ENCODE measurements at places on chromosomes 6 and 20.

DNA sequence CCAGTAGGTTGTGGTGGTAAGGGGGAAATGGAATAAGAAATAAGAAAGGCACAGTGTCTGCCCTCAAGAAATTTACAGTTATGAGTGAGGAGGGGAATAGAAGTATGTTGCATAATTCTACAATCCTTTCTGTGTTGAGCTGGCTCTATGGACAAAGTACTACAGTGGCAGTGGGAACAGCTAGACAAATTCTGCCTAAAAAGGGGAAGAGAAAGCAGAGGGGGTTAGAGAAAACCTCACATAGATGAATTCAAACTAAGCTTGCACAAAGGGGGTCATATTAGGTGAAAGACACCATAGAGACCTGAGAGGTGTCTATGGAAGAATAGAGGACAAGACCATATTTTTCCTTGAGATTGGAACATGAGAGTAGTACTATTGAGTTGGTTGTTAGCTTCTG is 146.9 kb upstream of the VGLL2 start:
- no peak for DNase-seq

DNA sequence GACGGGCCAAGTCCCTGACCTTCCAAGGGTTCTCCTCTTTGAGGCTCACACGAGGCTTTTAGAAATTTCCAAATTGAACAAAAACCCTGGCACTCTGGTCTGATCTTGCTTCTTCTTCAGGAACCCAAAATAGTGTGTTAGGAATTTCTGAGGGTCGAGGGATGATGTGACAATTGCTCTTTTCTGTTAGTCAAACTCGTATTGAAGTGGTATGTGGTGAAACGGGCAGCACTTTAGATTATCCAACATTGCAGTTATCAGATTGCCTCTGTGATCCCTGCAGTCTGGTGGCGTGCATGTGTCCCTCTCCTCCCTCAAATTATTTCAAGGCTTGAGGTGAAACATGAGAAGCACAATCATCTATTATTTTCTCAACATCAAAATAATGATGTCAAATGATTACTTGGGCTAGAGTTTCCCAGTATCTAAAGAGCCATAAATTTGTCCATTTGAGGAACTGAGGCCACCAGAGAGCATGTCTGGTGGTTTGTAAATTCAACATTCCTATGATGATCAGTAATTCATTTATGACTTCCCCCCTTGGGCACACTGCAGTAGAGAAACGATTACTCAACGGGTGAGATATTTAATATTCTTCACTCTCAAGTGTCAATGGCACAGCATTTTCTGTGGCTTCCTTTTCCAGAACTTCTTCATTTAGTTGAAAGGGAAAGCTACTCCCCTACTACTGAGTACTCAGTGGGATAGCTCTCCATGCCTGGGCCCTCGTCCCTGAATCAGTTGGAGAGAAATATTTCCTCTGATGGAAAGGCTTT is 308.6 kb upstream of the MAP3K7 start:
- DNase-seq, result no peak

GRCh38 chr6:151059612-151060095 is 180.1 kb upstream of the AKAP12 start:
- DNase-seq, result no peak

GRCh38 chr6:166343150-166343487 is 774 bp upstream of the SFT2D1 start:
- DNase-seq, result no peak

- DNase-seq, result no peak
These were observed 131.9 kb downstream of the IMPG1 start for GRCh38 chr6:75940564-75940963.

DNA sequence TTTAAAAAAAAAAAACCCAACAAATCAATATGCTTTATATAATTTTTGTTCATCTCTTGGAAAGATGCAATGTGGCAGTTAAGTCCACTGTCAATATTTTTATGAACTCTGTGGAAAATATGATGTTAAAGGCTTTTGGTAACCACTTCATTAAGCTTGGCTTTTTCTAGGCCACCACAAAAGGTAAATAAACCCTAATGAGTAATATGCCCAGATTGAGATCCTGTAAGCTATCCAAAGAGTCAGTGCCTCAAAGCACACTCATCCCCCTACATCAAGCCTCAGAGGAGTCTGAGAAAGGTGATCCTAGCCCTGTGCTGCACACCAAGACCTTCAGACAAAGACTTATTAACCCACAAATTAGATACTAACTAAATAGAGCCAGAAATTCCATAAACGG is 121.1 kb downstream of the CDC5L start:
- DNase-seq, result peak; percentile 57

DNA sequence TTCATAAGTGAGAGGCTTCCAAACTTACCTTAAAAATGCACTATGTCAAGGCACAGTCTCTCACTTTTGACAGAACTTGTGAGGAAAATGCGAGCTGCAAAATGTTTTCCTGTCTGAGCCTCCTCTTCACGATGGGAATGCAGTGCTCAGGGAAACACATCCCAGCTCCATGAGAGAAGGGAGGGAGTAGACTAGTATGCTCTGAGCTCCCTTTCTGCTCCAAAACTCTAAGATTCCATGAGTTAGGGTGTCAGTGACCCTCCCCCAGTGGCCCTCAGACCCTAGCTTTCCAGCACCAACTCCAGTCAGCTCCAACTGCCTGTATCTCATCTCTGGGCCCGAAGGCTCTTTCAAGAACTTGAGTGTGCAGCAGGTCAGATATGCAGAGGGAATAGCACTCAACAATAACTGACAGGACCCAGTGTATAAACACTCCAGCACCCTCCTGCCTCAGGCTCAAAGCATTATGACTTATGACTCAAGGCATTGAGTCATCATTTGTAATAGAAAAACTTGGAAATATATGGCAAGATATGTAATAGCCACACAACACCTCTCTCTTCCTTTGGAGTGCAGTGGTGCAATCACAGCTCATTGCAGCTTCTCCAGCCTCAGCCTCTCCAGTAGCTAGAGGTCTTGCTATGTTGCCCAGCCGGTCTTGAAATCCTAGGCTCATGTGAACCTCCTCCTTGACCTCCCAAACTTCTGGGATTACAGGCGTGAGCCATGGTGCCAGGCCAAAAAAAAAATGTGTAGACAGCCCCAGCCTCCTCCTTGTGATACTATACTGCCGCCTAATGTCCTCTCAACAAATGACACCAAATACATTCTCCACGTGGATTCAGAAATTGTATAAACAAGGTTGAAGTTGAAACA is 16.7 kb upstream of the ENTPD6 start:
- DNase-seq, result peak; percentile 14

DNA sequence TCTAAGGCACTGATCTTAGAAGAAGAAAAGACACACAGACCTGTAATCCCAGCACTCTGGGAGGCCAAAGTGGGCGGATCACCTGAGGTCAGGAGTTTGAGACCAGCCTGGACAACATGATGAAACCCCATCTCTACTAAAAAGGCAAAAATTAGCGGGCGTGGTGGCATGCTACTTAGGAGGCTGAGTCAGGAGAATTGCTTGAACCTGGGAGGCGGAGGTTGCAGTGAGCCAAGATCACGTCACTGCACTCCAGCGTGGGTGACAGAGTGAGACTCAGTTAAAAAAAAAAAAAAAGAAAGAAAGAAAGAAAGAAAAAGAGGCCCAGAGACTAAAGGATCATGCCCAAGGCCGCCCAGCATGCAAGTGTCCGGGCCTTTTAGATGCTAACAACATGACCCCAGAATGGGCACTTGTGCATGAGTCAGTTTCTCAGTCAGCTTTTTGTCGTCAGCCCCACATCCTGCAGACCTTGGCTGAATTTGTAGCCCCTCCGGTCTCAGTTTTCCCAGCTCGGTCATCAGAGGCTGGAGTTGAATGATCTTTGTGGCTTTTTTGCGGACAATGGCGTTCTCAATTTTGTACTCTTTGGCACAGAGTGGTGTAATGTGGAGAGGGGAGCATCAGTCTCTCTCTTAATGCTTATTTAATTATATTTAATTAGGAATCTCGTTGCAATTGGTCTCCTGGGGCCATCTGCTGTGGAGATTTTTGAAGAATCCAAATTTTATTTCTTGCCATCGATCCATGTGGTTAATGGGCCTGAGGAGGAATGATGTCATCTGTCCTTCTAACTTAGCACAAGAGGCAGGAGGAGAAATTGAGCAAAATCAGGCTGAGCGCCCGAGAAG is 30.6 kb upstream of the APCDD1L start:
- DNase-seq, result no peak

- DNase-seq, result no peak
These were observed 373.8 kb downstream of the GJA1 start for GRCh38 chr6:121809211-121809610.

GRCh38 chr20:58639182-58640146 is 11.6 kb upstream of the STX16 start:
- no peak for DNase-seq

- DNase-seq, result no peak
These were observed 101.9 kb downstream of the GPR63 start for GRCh38 chr6:96735332-96735731.

- no peak for DNase-seq
These were observed 38.5 kb downstream of the RIPOR3 start for GRCh38 chr20:50652702-50653294.

GRCh38 chr20:3248167-3248992 is 9.4 kb upstream of the SLC4A11 start:
- no peak for DNase-seq

DNA sequence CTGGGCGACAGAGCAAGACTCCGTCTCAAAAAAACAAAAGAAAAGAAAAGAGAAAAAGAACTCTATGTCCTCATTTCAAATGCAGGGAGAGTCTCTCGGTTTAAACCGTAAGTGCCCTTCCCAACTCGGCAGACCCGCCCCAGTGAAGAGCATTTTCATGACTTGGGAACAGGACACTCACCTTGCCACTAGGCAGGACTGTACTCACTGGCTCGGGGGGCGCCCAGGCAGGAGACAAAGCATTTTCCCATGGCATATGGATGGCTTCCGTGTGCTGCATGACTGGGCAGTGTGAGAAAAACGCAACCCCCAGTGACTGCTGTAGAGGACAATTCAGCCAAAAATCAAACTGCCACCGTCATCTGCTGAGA is 23.7 kb upstream of the MRGBP start:
- DNase-seq, result no peak

DNA sequence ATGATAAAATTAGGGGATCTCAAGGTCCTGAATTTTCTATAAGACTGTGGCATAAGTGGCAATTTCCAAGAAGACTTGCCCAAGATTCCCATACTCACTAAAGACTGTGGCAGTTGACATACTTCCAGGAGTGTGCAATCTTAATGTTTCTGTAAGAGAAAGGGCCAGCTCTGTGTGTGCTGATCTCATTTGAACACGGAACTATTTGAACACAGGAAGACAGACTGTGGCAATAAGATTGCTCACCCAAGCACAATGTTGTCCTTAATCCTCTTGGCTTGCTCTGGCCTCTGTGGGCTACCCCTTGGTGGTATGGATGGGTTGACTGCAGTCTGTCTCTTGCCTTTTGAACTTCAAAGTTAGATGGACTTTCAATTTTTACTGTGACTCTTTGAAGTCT is 151.4 kb downstream of the PHF3 start:
- DNase-seq, result no peak

- DNase-seq, result no peak
These were observed 58.7 kb downstream of the SLC22A23 start for GRCh38 chr6:3398165-3398562.

DNA sequence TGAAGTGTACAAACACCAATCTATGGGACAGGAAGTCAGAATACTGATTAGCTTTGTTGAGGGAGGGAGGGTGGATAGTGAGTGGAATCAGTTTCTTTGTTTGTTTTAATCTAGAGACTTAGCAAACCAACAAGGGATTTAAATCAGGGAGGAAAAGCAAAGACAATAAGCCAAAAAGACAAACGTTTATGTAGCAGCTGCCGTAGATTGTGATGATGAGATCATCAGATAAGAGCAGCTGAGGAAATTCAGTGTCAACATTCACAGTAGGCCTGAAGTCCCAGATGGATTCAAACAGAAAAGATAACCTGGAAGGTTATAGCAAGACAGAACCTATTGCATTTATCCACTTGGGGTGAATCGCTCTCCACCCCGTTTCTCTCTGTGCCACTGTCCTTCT is 104.9 kb upstream of the SYNDIG1 start:
- DNase-seq, result no peak
